HuH-7.5 (cell line): ENCODE measurements at places on chromosomes 2 and 18.

DNA sequence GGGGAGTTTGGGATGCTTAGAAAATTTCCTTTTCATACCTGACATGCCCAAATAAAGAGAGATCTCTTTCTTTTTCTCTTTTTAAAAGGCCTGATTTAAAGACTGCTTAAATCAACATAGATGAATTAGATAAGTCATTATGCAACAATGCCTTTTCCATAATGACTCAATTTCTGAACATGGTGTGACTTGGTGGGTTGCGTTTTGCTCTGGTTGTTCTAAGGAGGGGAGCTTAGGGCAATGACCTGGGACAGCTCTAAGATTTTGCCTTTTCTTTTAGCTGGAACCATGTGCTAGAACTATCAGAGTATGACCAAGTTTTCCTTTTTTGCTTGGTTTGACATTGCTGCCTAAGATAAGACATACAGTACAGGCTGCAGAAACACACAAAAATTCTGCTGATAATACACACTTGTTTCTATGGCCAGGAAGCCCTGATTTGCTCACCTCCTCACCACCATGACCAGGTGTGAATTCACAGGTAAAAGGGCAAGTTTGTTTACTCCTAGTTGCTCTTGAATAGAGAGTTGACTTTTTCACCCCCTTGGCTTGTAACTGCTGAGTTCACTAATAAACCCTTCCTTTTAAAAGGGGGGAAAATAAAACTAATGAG lies 58.1 kb upstream of the IL1RL1 start:
- DNase-seq, result no peak

DNA sequence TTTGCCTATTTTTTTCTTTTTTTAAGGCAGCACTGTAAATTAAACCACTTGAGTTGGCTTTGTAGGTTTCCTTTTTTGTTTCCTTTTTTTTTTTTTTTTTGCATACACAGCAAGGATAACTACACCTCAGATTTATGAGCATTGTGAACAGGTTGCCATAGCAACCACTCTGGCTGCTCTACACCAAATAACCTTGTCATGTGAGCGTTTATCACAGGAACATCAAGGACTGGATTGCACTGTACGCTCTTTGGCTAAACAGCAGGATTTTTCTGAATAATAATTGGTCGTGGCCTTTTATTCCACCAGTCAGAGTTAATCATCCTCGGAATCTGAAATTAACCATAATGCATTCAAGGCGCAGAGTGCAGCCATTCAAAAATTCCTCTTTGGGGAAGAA lies 199.1 kb upstream of the SLC14A2 start:
- no peak for DNase-seq

DNA sequence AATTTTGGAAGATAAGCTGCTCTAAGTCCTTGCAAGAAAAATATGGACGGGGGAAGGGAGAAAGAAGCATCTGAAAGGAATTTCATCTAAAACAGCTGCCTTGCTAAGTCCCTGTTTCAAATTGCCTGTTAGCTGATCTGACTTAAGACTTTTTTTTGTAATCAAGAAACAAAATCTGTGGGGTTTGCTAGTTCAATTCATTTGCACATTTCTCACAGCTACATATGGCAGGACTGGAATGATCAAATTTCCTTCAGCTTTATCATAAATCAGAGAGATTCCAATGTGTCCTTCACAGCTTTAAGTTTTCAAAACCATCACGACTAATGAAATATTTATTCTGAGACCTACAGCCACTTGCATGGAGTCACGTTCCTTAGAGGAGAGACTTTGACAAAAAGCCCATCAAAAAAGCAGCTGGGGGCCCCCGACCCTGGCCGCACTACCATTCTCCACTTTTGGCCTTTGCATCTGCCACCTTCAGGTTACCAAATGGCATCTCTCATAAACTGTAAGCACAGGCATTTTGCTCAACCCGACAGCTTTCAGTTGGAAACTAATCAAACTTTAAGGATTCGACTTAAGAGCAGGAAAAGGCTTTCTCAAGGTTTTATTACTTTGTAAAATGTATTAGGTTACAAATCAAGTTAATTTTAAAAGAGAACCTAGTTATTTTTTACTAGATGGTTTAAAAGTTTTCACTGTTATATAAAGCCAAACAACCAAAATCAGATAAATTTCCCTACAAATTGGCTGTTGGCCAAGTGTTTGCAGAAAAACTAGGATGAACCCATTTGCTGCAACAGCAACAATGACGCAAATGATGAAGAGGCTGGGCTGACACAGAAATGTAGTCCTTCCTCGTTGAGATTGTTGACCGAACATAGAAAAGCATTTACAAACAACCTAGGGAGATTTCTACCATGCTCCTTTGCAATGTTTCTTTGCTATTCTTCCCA lies 100.4 kb upstream of the RND3 start:
- no peak for DNase-seq

DNA sequence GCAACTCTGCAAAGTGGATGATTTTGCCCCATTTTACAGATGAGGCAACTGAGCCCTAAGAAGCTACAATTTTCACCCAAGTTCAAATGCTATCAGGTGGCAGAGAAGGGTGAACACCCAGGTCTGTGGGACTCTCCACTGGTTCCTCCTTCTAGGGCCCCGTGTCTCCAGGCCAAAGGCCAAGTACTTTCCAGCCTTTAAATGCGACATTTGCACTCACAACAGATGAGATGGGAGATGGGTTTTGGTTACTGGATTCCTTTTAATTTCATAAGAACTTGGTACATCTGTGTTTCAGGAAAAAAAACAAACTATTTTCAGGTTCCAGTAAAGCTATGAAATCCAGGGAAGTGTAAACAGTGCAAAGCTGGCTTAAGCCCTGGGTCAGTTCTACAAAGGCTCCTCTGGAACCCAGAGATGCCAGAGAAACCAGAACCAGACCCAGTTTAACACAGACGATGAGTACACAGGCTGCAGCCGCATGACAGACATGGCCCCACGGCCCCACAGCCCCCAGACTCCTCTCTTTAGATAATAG lies 361.7 kb downstream of the ANAPC1 start:
- DNase-seq, result no peak
